ENCODE measurements at places on chromosomes 3 and 15.

DNA sequence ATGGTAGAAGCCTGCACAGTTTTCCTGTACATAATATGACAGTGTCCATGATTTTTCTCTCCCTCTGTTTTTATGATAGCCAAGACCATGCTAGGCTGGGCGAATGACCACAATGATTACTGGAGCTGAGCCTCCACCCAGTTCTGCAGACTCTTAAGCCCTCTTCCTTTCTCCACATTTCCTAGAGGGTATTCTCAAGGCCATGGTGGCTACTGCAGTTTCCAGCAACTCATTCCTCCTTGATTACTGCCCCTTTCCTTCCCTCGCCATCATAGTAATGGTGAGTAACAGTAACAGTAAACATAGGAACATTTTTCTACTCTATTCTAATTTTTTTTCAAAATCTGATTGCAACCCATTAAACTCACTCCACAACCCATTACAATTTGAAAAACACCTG, 20.2 kb downstream of the TNIK start:
- DNase-seq: no peak

GRCh38 chr15:60062826-60063225, 58.7 kb downstream of the FOXB1 start:
- DNase-seq: no peak

GRCh38 chr3:117263745-117264144, 554.2 kb downstream of the TUSC7 start:
- no peak for DNase-seq

DNA sequence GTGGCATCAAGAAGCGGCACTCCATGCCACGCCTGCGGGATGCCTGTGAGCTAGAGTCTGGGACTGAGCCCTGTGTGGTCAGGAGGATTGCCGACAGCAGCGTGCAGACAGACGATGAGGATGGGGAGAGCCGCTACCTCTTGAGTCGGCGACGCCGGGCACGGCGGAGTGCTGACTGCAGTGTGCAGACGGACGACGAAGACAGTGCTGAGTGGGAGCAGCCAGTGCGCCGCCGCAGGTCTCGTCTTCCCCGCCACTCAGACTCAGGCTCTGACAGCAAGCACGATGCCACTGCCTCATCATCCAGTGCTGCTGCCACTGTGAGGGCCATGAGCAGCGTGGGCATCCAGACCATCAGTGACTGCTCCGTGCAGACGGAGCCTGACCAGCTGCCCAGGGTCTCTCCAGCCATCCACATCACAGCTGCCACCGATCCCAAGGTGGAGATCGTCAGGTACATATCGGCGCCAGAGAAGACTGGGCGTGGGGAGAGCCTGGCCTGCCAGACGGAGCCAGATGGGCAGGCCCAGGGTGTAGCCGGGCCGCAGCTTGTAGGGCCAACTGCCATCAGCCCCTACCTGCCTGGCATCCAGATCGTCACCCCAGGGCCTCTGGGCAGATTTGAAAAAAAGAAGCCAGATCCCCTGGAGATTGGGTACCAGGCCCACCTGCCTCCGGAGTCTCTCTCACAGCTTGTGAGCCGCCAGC, 16.8 kb upstream of the APEH start:
- DNase-seq: no peak

- DNase-seq: no peak
Observed at GRCh38 chr3:10744098-10744465, 71.9 kb upstream of the SLC6A11 start.

GRCh38 chr15:69843276-69843899, 254.3 kb downstream of the TLE3 start:
- DNase-seq: no peak

- no peak for DNase-seq
Observed at GRCh38 chr15:36970522-36970921, 129.8 kb downstream of the MEIS2 start.

DNA sequence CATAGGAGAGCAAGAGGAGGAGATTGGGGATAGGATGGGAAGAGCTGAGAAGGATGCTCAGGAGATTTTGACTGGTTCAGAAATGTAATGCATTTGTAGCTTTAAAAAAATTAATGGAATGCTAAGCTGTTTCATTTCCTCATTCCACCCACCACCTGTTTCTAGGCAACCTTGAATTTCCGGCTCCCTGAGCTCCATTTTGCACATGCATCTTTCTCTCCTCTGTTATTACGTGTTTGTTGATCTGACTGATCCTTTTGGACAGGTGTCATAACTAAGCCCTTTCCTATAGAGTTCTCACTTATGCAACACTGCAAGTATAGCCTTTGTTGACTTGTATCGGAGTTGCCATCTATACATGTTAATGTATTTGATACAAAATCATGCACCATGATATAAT, 4.3 kb downstream of the TMPRSS7 start:
- no peak for DNase-seq

GRCh38 chr15:63869371-63870042, 35.8 kb upstream of the HERC1 start:
- DNase-seq: no peak
